ENCODE measurements at places on chromosomes 4 and X.

DNA sequence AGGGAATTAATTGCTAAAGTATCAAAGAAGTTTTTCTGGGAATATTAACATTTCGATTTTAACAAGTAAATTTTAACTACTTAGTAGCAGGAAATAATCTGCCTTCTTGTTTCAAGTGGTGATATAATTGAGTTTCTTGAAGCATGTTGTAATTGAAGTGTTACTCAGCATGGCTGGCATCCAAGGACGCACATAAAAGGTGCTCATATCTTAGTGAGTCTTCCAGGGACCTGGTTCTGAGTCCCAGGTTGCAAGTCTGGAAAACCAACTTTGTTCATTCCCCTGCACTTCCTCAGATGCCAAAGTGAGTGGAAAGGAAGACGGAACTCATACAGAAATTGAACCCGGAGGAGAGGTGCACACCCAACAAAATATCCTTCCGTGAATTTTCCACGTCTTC lies 399.6 kb downstream of the NLGN4X start:
- no peak for DNase-seq

DNA sequence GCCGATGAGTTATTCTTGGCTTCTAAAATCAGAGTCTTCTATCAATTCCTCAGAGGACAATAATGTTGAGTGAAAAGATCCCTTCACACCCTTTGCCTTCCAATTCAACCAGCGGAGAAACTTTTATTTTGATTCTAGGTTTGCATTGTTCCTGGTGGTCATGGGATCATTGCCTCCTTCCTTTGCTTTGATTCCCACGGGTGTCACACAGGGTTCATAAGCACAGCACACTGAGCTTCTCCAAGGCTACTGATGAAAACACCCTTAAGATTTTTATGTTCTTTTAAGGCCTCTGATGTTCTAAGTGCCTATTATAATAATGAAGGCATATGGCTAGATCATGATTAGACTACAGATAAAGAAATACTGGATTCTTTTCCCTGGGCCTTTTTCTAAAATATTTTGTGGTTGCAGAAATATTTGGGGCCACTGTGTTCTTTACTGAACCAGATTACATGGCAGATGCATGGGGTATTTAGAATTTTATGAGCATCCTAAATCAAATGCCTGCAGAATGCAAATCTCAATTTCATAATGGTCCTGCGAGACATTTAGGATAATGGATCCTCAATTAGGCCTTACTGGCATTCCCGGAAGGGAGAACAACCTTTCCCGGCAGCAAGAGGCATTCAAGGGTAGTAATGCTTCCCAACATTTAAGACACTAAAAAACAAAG lies 43.9 kb upstream of the FGFBP2 start:
- DNase-seq, result no peak

DNA sequence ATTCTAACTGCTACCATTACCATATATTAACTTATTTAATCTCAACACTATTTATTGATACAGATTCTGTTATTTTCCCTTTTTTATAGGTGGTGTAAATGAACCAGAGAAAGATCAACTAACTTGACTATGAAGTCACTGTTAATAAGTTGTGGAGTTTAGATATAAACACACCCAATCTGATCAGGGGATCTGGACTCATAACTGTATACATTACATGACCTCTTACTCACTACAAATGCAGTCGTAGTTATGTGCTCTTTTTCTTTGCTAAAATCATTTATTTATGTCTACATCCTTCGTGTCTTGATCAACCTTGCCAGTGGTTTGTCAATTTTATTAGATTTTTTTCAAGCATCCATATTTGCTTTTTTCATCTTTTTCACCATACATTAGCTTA lies 614.8 kb upstream of the FAM241A start:
- no peak for DNase-seq

GRCh38 chr4:56683455-56683854 lies 2.4 kb upstream of the HOPX start:
- no peak for DNase-seq

GRCh38 chr4:100781435-100781834 lies 263.6 kb upstream of the EMCN start:
- no peak for DNase-seq

DNA sequence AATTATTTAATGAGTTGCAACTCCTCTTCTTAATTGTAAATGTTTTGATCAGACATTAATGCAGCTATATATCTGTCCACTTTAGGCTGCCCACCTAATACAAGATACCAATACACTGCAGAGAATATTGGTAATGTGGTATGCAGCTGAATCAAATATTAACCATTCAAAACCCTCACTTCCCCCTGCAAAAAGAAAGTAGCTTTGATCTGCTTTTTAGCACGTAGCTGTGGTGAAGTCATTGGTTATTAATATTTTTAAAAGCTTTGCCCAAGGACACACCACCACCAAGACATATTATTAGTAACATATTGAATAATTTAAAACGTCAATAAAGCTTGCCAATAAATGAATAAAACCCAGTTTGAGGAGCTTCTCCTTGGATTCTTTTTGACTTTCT lies 28.6 kb upstream of the CYP2U1 start:
- no peak for DNase-seq

- DNase-seq, result peak; percentile 50
These were observed 98.4 kb downstream of the ZNF674 start for GRCh38 chrX:46446727-46447378.

GRCh38 chr4:54971474-54971950 lies 153.9 kb downstream of the KDR start:
- peak; percentile 20 for DNase-seq

DNA sequence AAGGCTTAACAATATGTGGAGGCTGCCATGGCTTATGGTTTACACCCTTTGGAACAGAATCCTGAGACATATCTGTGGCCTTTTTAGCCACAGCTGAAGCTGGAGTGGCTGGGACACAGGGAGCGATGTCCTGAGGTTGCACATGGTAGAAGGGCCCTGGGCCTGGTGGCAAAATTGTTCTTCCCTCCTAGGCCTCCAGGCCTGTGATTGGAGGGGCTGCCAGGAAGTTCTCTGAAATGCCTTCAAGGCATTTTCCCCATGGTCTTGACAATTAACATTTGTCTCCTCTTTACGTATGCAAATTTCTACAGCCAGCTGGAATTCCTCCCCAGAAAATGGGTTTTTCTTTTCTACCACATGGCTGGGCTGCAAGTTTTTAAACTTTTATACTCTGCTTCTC lies 39.1 kb upstream of the MAGEA8 start:
- no peak for DNase-seq

DNA sequence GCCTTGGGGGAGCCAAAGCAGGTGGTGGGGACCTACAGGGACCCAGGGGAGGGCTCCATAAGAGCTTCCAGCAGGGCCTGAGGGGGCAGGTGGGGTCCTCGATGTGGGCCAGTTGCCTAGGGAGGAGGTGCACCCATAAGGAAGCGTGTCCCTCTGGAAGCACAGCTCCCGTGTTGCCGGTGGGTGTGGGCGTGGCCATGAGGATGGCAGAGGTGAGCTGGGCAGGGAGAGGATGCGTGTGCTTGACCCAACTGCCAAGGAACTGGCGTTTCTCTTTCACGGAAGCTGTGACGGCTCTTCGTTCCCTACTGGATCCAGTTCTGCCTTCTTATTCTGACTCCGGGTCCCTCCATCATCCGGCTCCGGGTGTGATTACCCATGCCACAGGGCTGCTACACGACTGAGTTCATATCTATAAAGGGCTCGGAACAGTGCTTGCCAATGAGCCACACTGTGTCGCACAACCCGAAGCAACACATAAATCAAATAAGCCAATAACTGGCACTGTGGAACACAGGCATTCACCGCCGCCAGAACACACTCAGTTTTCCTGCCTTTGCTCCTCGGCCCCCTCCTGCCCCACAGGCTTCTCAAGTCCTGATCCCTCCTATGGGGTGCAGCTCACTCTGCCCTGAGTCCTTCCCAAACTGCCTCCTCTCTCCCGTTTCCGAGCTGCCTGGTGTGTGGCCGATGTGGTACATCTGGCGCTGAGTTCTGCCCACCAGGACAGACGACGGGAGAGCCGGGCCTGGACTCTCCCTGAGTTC lies 35.5 kb downstream of the RNF212 start:
- DNase-seq, result no peak

DNA sequence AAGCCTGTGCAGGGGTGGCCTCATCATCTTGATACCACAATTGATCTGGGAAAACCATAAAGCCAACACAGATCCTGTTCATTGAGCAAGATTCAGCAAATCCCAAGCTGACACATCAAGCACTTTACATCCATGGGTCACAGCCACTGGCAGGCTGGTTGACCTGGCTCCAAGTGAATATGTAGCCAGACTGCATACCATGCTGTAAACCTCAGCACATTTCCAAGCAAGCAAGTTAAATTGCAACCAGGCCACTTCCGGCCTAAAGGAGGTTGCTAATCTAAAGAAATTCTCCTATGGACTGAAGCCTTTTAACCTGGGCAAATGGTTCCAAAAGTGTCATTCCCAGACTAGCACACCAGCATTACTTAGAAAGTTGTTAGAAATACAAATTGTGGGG lies 54.4 kb upstream of the USP26 start:
- no peak for DNase-seq

GRCh38 chrX:40373641-40374040 lies 207.1 kb upstream of the ATP6AP2 start:
- DNase-seq, result no peak

DNA sequence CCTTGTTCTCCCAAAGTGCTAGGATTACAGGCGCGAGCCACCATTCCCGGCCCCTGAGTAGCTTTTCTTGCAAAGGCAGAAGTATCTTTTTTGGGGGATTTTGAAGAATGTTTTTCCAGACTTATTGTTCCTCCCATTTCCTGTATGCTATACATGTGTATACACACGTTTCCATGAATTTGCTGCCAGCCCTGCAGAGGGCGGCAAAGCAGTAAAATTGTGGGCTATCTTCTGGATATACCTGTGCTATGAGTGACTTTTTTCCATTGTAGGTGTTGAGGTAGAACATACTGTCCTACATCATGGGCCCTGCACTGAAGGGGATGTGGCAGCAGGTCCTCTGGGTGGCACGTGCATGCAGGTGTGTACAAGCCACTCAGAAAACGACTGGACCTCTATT lies 16.9 kb upstream of the MED28 start:
- DNase-seq, result no peak

GRCh38 chr4:37661772-37662171 lies 24.4 kb downstream of the RELL1 start:
- DNase-seq, result no peak

- no peak for DNase-seq
These were observed 110.0 kb downstream of the CBR4 start for GRCh38 chr4:168900080-168900479.

- no peak for DNase-seq
These were observed 416.6 kb downstream of the IQCM start for GRCh38 chr4:149398993-149399392.

DNA sequence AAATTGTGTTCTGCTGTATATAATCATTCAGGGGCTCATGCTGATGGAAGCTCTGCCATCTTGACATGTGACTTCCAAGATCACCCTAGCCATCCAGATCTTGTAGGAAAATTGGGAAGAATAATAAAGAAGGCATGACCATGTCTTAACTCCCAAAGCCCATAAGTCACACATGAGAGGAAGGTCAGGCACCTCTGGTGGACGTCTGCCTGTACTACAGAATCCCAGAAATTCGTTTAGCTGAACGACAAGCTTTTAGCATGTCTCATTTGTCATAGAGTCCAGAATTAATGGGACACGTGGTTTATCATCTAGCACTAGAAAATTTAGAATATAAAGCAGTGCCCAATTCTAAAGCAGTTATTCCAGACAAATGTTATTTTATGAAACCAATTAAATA lies 212.7 kb downstream of the CENPC start:
- DNase-seq, result peak; percentile 7

- DNase-seq, result no peak
These were observed 392.5 kb upstream of the TRAM1L1 start for GRCh38 chr4:117477925-117478324.

- DNase-seq, result peak; percentile 13
These were observed 103.6 kb downstream of the SORBS2 start for GRCh38 chr4:185708348-185708747.

DNA sequence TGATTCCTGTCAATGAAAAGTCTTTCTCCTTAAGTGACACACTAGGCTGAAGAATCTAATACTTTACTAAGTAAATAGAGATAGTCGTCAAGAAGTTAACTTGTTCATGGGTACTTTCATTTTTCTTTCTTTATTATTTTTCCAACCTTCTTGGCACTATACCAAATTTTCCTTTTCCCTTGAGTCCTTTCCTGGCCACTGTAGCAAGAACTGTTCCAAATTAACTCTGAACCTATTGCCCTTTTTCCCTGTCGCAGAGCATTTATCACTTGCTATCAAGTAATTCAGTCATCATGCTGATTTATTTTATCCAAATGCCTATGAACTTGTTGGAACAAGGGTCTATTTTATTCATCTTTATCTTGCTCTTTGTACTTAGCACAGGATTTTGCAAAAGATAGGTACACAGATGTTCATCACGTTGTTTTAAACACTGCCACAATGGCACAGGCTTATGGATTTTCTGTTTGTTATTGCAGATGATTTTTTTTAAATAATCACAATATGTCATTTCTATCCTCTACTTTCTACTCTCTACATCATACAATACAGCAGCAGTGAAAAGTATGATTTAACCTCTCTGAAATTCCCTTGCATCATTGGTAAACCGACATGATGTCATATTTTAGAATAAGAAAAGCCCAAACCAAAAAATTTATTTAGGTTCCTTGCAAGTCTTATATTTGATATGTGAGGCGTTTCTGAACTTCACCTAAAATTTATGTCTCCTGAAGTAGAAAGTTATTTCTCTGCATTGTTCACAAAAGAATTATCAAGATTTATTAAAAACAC lies 2352.3 kb downstream of the PCDH7 start:
- no peak for DNase-seq

DNA sequence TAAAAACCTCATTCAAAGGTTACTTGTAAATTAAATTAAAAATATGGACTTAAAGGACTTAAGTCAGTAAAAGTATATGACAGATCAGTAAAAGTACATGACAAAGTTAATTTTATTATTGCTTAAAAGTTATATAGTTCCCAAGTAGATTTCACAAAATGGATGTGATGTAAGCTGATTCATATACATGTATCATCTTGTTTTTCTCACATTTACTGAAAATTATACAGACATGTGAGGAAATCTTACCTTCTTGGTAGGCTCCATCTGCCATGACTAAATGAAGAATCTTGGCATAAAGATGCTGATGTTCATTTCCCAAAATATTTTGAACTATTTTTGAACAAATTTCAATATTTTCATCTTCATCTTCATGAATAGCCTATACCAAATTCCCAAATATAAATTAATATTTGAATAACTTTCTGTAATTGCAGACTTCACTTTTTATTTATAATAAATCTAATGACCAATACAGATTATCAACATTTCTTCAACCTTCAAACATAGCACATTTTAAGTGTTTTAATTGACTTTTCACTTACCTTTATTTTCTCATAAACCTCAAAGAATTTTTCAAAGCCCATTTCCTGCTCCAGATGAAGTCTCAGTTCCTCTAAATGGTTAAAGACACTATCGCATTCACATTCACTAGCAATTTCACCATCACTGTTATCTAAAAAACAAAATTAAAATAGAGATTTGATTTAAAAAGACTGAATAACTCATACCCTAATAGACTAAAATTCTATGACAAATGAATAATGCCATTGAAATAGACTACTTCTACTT lies 129.4 kb upstream of the SH3RF1 start:
- DNase-seq, result no peak

- DNase-seq, result no peak
These were observed 17.8 kb downstream of the SCD5 start for GRCh38 chr4:82780752-82781231.
